ENCODE measurements at places on chromosomes 1 and 21. TPM values are rescaled to one million over a fixed set of nuclear protein-coding genes. Genes with fewer than 3 reads are reported as not detected.

ARHGEF16 gene
- 0.39 TPM for total RNA-seq

ARHGEF19 gene
- total RNA-seq: 4.0 TPM

TMEM200B gene
- 0.13 TPM for total RNA-seq

GPR161 gene
- total RNA-seq: 11.9 TPM

USP16 gene
- total RNA-seq: 23.4 TPM
